Testis (tissue), 5 donors: ENCODE measurements at places on chromosomes 5 and 9. TPM values are rescaled to one million over a fixed set of nuclear protein-coding genes. Genes with fewer than 3 reads are reported as not detected.
A peak's percentile ranks its signal among the peaks of the same experiment; 100 is the strongest.

- H3K27ac ChIP-seq: no peak overlapping the region
- no peak for DNase-seq
- H3K4me1 ChIP-seq: no peaks in the 10 kb centered on the region
Measured at GRCh38 chr5:10343486-10343885, 10.0 kb upstream of the MARCHF6 start.

- no peak overlapping the region for H3K27ac ChIP-seq
- DNase-seq: no peak
- H3K4me3 ChIP-seq: no peak overlapping the region
- H3K4me1 ChIP-seq: no peaks in the 10 kb centered on the region
- no peaks in the 10 kb centered on the region for H3K36me3 ChIP-seq
Measured at GRCh38 chr5:137010226-137010625, 488.9 kb downstream of the SPOCK1 start.

- DNase-seq: no peak
- no peaks in the 10 kb centered on the region for H3K4me1 ChIP-seq
- no peak overlapping the region for H3K27ac ChIP-seq
- no peaks in the 10 kb centered on the region for H3K36me3 ChIP-seq
- H3K4me3 ChIP-seq: no peak overlapping the region
Measured at GRCh38 chr9:109941771-109942170, 161.8 kb downstream of the PALM2AKAP2 start.

DNA sequence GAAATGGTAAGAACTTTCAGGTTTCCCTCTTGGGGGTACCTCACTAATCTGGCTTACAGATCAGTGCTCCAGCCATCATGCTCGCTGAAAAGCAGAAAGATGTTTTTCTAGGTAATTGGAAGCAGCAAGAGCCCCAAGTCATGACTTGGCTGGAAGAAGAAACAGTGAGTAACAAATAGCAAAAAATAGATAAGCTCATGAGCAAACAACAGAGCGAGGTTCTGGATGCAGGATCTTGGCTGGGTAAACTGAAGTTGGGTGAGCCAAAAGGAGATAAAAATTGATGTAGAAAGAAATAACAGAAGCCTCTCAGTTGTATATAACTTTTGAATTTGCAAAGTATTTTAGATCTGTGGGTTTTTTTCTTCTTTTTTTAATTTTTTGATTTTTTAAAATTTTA lies 110.1 kb downstream of the INSYN2B start:
- no peak for DNase-seq
- no peaks in the 10 kb centered on the region for H3K36me3 ChIP-seq
- no peaks in the 10 kb centered on the region for H3K4me1 ChIP-seq
- H3K27ac ChIP-seq: no peak overlapping the region
- no peaks in the 10 kb centered on the region for H3K27me3 ChIP-seq

DNA sequence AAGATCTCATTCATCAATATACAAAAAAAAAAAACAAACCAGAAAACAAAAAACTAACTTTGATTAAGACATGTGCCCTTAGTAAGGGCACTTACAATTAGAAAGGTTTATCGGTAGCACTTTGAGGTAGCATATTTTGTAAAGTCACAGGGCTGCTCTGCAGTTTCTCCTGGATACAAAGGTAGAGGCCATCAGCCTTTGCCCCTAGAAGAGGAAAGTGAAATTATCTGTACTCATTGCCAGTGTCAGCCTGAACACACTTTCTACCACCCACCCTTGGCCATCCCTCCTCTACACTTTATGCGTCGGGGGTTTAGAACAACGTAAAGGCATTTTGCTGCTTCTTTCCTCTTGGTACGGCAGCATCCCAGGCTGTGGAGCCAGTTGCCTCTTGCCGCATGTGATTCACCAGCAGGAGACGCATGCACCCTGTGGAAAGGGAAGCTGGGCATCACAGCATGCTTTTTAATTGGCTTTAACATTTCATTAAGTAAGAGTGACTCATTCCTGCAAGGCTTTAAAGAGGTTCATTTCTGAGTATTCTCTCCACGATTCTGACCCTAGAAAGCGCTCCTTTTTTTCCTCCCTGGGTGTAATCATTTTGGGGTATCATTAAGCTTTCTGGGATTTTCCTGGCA lies 84.6 kb downstream of the CEMIP2 start:
- no peaks in the 10 kb centered on the region for H3K4me1 ChIP-seq
- H3K36me3 ChIP-seq: no peaks in the 10 kb centered on the region
- H3K27me3 ChIP-seq: no peaks in the 10 kb centered on the region
- peak; percentile 25 for DNase-seq
- H3K4me3 ChIP-seq: no peak overlapping the region

DNA sequence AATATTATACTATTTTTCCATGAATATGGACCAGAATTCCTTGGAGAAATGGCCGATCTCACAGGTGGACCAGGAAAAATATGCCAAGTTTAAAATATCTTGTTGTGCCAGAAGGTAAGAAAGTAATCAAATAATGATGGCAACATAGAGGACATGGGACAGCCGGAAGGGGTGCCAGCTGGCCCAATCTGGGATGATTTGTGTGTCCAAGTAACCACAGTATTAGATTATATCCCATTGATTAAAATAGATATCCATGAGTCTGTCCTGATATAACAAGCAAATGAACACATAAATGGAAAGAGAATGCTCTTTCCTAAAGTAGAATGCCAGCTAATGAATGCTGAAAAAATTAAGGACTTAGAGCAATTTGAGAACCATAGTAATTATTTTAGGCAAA lies 39.6 kb upstream of the ANKRD55 start:
- H3K27ac ChIP-seq: no peak overlapping the region
- no peak for DNase-seq
- no peaks in the 10 kb centered on the region for H3K27me3 ChIP-seq
- no peaks in the 10 kb centered on the region for H3K4me1 ChIP-seq
- no peaks in the 10 kb centered on the region for H3K36me3 ChIP-seq

DNA sequence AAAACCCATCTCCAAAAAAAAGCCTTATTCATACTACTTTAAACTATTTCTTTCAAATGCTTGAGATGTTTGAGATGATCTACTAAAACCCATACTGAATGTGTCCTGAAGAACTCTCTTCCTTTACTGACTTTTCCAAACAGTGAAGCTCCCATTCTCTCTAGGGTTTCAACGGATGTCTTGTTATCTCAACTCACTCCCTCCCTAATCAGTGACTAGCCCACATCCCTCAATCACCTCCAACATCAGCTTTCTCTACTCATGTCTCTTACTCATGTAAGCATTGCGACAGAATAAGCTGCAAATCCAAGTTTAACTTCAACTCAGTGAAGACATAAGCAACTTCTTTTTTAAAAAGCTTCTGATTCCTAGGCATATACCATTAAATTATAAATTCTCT lies 42.1 kb downstream of the WDR41 start:
- no peaks in the 10 kb centered on the region for H3K4me1 ChIP-seq
- no peak for DNase-seq
- no peak overlapping the region for H3K4me3 ChIP-seq
- no peaks in the 10 kb centered on the region for H3K27me3 ChIP-seq
- no peaks in the 10 kb centered on the region for H3K36me3 ChIP-seq
- no peak overlapping the region for H3K27ac ChIP-seq

DNA sequence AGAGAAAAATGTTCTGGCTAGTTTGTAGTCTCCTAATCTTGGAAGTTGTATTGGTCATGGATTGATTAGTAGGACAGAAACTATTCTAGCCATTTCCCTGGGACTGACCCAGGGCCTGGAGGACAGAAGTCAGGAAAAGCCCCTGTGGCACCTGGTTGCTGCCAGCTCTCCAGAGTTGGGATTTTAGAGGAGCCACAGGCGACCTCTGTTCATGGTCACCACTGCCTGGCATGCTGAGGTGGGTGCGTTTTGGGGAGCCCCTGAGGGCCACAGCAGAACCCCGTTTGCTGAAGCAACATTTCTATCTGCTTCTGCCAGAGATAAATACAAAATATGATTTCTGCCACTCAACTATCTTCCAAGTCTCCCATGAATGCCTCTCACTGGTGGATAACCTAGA lies 7.6 kb upstream of the MAPK9 start:
- no peak overlapping the region for H3K27ac ChIP-seq
- no peak for DNase-seq
- H3K27me3 ChIP-seq: no peaks in the 10 kb centered on the region
- no peaks in the 10 kb centered on the region for H3K4me1 ChIP-seq
- no peaks in the 10 kb centered on the region for H3K36me3 ChIP-seq
- no peak overlapping the region for H3K4me3 ChIP-seq

GRCh38 chr9:8660383-8660782 lies 860.8 kb upstream of the DMAC1 start:
- DNase-seq: peak; percentile 42
- H3K4me1 ChIP-seq: no peaks in the 10 kb centered on the region

DNA sequence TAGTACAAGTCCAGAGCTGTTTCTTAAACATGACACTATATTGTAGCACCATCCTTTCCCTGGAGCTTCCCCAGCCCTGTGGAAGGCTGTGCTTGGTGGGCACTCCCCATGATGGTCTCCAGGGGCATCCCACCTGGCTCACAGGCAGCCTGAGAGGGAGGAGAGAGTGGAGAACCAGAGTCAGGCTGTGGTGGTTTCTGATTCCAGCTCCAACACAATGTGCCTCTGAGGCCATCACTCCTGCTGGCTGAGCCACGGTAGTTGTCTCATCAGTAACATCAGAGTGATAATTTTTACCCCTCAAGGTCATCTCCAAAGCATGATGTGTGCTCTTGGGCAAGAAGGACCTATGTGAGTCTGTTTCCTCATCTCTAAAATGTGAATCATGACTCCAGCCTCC lies 398.0 kb downstream of the CDK5RAP2 start:
- H3K4me1 ChIP-seq: peaks cover under 1% of the 10 kb centered on the region
- no peak for DNase-seq
- no peak overlapping the region for H3K4me3 ChIP-seq
- H3K36me3 ChIP-seq: no peaks in the 10 kb centered on the region

DNA sequence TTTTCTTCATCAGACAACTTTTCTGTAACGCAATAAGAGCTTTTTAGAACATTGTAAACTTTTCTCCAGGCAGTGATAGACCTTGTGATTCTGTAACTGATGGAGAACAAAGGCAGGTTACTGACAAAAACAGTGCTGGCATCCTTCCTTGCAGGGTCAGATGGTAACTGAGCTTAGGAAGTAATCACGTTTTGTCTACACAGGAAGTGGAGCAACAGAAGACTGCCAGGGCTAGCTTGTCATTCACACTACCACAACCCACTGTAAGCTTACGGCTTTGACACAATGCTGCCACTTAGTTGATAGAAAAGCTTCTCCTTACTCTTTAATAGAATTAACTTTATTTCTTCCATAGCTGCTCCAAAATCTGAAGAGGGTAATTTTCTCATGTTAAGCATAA lies 46.8 kb downstream of the FBN2 start:
- H3K36me3 ChIP-seq: no peaks in the 10 kb centered on the region
- no peaks in the 10 kb centered on the region for H3K27me3 ChIP-seq
- H3K27ac ChIP-seq: peak overlapping the region; percentile 37

GRCh38 chr5:111902436-111902835 lies 145.4 kb upstream of the NREP start:
- no peaks in the 10 kb centered on the region for H3K27me3 ChIP-seq
- no peak for DNase-seq
- H3K4me1 ChIP-seq: no peaks in the 10 kb centered on the region
- no peak overlapping the region for H3K27ac ChIP-seq
- H3K4me3 ChIP-seq: no peak overlapping the region

DNA sequence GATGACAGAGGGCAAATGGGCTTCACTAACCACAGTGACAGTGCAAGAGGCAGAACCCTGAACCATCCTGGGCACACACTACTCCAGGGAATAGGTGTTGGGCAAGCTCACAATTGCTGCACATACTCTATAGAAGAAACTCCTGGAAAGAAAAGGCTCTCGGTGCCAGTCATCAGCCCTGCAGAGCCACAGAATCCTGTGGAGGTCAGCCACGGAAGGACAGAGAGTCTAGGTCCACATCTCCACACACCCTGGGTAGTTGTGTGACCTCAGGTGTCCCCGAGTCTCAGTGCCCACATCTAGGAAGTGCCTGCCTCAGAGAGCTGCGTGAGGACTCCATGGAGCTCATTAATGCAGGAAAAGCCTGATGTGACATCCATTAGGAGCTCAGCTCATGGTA lies 16.0 kb upstream of the ANGPTL2 start:
- no peaks in the 10 kb centered on the region for H3K27me3 ChIP-seq
- DNase-seq: no peak
- no peak overlapping the region for H3K27ac ChIP-seq
- H3K36me3 ChIP-seq: no peaks in the 10 kb centered on the region

GRCh38 chr9:95307538-95307937 lies 10.0 kb downstream of the FANCC start:
- no peak overlapping the region for H3K4me3 ChIP-seq
- H3K36me3 ChIP-seq: no peaks in the 10 kb centered on the region
- H3K27me3 ChIP-seq: no peaks in the 10 kb centered on the region
- DNase-seq: no peak

GRCh38 chr5:78806544-78806943 lies 158.0 kb upstream of the LHFPL2 start:
- H3K27me3 ChIP-seq: no peaks in the 10 kb centered on the region
- no peak for DNase-seq
- H3K4me1 ChIP-seq: peaks cover 29% of the 10 kb centered on the region
- H3K4me3 ChIP-seq: no peak overlapping the region
- no peaks in the 10 kb centered on the region for H3K36me3 ChIP-seq

DNA sequence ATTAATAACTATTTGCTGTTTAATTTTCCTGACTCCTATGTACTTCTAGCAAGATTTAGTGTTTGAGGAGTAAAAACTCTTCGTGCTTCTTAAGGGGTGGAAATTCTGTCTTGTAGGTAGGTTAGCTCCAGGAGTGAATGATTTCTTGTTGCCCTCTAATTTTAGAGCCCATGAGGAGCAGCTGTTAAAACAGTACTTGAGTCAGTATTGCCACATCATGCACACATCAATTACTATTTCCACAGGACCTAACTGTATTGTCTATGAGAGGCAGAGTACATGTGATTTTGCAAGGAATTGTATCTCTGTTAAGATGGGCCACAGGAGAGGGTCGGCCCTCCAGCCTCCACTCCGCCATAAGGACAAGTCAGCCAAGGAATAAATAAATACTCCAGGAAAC lies 91.2 kb downstream of the PDZD2 start:
- no peaks in the 10 kb centered on the region for H3K27me3 ChIP-seq
- DNase-seq: no peak
- no peak overlapping the region for H3K4me3 ChIP-seq
- H3K36me3 ChIP-seq: no peaks in the 10 kb centered on the region

- H3K36me3 ChIP-seq: no peaks in the 10 kb centered on the region
- H3K4me3 ChIP-seq: no peak overlapping the region
- DNase-seq: no peak
- peak overlapping the region; percentile 17 for H3K27ac ChIP-seq
- H3K4me1 ChIP-seq: peaks cover 3% of the 10 kb centered on the region
- H3K27me3 ChIP-seq: no peaks in the 10 kb centered on the region
Measured at GRCh38 chr9:91332546-91333231, 29.0 kb downstream of the AUH start.

DNA sequence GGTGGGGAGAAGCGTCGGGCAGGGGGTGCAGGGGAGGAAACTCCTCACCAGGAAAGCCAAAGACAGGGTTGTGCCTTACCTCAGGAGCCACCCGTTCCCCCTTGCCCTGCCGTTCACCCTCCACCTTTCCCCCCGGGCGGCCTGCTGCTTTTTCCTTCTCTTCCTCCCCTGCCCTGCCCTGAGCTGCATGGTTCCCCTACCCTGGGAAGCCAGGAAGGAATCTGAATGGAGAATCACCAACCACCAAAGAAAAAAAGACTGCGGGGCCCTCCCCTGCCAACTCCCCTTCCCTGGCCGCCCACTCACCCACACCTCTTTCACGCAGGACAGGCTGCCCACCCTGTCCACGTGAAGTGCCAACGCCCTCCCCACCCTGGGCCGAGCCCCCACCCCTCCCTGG lies 820 bp upstream of the NFX1 start:
- peak overlapping the region; percentile 73 for H3K4me3 ChIP-seq
- no peaks in the 10 kb centered on the region for H3K36me3 ChIP-seq

Gene ACER2
- total RNA-seq: 5.5 TPM

Gene PCDHGB2
- total RNA-seq: 20.4 TPM

Gene PDLIM4
- 11.8 TPM for total RNA-seq

Gene SELENOP
- 125 TPM for total RNA-seq

Gene IGFBPL1
- 18.0 TPM for total RNA-seq

Gene GABRP
- not detected for total RNA-seq

Gene ADRB2
- total RNA-seq: 0.93 TPM

Gene SLC1A3
- total RNA-seq: 6.6 TPM
